NCI-H2171 (cell line): ENCODE measurements at places on chromosomes 3 and 15.

GRCh38 chr3:65339192-65339740 is 651.5 kb upstream of the ADAMTS9 start:
- no peak for DNase-seq

DNA sequence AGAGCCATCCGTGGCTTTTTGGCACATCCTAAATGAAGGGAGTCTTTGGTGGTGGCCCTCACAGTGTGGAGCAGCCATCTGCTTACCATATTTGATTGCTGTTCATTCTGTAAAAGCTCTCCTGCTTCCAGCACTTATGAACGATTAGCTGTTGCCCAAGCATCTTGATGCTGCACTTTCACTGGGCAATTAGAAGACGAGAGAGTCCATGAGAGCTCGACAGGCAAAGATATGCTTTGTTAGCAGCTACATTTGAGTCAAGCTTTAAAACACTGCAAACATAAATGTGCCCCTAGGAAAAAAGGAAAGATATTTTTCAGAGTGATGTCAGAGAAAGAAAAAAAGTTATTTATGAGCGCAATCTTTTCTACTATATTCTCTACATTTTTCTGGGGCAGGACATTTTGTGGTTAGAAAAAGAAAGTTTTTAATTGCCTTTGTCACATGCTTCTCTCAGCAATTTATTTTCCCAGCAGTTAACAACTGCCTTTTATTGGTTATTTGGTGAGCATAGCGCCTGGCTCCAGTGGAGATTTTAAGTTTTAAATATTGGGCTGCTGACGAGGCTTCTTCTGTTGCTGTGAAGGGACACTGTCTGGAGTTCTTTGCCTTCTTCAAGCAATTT is 468.4 kb downstream of the C3orf38 start:
- DNase-seq: no peak

GRCh38 chr15:87498560-87498959 is 758.0 kb downstream of the NTRK3 start:
- no peak for DNase-seq

GRCh38 chr3:5126586-5126985 is 4.5 kb downstream of the ARL8B start:
- DNase-seq: no peak

DNA sequence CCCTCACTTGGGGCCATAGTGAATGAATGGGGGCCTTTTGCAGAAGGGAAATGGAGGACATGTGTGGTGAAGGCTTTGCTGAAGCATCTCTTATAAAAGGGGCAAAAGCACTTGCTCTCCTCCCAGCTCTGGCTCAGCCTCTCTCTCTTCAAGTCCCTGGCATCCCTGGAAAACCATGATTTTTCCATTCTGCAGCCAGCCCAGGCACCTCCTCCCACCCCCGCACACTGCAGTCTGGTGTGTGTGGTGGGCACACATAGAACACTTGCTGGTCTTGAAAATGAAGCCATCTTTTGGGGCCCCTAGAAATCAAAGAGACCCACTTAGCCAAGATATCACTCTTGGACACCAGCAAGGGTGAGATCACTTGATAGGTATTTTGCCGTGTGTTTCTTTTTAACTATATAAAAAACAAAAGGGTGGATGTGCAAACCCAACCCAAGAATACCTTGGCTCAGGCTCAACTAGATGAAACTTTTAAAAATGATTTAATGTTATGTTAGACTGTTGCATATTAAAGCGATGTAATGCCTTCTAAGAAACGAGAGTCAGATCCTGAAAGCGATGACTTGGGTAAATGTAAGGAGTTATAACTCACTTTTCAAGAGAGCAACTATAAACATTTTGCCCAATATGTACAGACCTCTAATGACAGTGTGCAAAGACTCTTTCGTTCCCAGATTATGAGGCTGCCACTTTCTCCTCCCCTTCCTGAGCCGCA is 16.4 kb upstream of the ALDH1A3 start:
- DNase-seq: no peak

- DNase-seq: no peak
These were observed 103.4 kb downstream of the WNT7A start for GRCh38 chr3:13776253-13777050.

DNA sequence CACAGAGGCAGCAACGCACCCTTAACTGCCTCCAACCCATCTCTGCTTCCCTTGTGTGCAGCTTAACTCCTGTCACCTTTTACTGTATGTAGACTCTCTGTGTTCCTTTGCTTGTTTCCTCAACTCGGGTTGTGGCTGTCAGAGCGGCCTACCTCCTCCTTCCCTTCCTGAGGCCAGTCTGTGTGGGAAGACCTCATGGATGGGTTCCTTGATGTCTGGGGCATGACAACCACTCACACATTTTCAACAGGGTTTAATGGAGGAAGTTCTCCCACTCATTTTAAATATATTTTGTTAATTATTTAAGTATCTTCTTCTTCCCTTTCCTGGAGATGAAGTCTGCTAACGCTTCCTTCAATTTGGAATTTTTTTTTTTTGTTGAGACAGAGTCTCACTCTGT is 1.8 kb upstream of the CSPG5 start:
- no peak for DNase-seq

DNA sequence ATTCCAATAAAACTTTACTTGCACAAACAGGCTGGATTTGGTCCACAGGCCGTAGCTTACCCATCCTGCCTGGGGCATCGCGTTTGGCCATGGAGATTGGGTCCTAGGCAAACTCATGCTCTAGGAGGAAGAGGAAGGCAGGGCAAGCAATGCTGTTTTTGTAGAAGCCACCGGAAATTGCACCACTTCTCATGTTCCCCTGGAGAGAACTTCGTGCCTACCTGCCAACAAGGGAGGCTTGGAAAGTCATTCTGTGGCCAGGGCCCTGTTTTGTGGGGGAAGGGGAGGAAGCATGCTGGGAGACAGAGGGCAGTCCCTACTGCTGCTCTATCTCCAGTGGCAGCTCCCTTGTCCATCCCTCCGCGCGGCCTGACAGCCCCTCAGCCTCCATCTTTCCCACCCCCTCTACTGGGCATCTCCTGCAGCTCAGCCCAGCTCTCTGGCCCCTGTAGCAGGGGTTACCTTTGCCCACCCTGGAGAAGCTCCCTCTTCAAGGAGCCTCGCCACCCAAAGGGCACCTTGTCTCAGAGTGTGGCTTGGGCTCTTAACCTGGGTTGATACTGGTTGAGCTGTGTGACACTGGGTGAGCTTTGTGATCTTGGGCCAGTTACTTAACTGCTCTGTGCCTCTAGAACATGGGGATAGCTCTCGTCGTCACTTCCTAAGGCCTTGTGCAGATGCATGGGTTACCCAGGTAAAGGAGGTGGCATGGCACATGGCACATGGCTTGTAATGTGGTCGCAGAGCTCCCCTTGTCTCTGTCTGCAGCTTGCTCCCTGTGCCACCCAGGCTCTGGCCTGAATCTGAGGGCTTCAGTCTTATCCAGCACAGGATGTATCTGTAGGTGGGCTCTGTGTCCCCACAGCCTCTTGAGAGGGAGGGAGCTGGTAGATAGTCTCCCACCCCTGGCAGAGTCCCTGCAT is 6.1 kb downstream of the ABTB1 start:
- no peak for DNase-seq

DNA sequence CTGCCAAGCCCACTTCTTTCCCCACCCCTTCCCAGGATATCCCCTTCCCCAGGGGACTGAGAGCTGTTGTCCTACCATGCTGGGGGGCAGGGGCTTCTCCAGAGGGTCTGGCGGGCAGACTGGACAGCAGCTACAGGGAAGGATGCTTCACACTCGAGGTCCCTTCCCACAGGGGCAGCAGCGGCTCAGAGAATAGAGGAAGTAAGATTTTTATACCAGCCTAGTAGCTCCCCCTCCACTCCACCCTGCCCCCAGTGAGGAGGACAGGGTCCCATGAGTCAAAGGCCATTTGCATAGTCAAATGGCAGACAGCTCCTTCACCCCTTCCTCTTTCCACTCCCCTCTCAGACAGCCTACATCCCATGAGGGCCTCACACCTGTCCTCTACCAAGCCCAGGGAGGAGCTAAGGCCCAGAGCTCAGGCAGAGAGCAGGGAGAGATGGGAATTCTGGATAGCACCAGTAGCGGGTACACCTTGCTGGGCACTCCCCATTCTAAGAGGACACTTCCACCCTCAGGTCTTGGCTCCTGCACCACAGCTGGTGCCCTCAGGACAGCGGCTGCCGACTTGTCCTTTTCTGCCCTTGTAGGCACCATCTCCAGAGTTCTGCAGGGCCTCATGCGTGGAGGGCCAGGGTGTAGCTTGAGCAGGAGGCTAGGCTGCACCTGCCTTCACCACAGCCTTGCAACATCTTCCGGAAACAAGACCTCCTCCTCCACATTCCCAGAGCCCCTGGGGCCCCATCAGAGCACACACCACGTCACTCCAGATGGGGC is at the start of gene TLR9:
Gene TLR9 (minus strand): TSS at position 194 of the 777 bp plus-strand sequence. CDS start 116 bp downstream, at position 78.
- peak; percentile 2 for DNase-seq

DNA sequence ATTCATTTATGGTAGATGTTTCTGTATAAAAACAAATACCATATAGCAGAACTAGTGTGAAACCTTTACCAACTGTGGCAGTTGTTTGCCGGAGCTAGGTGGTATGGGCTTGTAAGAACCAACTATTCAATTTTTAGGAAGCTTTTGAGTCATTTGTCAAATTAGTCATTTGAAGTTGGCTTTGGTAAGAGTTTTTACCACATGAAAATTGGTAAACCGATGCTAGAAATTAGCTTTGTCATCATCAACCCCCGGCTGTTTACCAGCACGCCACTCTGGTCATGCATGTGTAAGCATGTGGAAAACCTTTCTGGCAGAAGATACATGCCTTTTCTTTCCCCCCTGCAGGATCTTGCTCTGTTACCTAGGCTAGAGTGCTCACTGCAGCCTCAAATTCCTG is 63.3 kb downstream of the IL1RAP start:
- DNase-seq: no peak

DNA sequence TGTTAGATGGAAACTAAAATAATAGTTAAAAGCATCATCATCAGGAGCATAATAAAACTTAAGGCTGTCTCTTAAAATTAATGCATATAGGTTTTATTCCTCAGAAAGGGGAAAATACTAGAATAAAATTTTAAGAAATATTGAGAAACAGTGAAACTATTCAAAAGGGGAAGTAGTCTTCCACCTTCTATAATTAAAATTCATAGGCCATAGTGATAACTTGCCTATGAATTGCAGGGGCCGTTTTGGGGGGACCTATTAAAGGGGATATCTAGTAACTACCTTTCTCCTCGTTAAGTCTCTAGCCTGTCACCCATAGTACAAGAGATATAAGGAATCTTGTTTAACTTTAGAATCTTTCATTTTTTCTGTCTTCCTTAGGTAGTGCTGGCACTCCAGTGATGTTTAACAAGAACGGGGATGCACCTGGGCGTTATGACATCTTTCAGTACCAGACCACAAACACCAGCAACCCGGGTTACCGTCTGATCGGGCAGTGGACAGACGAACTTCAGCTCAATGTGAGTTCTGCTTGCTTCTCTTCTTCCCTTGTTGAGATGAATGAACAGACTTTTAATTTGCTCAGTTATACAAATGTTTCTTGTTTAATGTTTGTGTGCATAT is 600.4 kb downstream of the GRM7 start:
- DNase-seq: no peak

DNA sequence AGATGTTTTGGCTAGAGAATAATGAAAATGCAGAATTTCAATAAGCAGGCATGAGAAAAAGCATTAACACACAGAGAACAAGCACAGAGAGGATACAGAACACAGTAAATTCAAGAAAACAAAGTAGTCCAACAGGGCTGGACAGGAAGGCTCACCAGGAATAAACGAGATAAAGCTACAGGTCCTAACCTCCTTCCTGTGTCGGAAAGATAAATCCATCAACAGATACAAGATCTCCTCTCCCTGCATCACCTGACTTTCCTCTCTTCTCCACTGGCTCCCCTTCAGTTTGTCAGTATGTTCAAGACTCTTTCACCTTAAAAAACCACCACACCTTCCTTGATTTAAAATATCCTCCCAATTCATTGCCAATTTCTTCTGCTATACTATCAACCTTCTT is 11.4 kb downstream of the CPEB1 start:
- no peak for DNase-seq

DNA sequence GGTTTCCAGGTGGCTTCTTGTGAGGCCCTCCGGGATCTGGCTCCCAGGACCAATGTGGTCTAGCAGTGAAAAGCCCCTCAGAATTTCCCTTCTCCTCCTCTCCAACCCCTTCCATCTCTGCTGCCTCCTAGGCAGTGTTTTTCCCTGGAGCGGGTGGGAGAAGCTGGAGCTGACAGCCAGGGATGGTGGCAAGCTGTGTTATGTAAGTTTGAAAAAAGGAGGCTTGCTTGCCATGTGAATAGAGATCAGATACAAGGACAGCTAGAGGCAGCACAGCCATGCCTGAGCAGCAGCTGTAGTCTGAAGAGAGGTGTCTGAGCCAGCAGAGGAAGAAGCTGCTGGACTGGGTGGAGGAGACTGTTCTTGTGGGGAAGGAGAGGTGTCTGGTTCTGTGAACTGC is 20.6 kb downstream of the SNAPC5 start:
- DNase-seq: no peak

- DNase-seq: no peak
These were observed 118.7 kb downstream of the THRB start for GRCh38 chr3:24375947-24376384.

- no peak for DNase-seq
These were observed 200.0 kb downstream of the ZNF385D start for GRCh38 chr3:21551019-21551418.

DNA sequence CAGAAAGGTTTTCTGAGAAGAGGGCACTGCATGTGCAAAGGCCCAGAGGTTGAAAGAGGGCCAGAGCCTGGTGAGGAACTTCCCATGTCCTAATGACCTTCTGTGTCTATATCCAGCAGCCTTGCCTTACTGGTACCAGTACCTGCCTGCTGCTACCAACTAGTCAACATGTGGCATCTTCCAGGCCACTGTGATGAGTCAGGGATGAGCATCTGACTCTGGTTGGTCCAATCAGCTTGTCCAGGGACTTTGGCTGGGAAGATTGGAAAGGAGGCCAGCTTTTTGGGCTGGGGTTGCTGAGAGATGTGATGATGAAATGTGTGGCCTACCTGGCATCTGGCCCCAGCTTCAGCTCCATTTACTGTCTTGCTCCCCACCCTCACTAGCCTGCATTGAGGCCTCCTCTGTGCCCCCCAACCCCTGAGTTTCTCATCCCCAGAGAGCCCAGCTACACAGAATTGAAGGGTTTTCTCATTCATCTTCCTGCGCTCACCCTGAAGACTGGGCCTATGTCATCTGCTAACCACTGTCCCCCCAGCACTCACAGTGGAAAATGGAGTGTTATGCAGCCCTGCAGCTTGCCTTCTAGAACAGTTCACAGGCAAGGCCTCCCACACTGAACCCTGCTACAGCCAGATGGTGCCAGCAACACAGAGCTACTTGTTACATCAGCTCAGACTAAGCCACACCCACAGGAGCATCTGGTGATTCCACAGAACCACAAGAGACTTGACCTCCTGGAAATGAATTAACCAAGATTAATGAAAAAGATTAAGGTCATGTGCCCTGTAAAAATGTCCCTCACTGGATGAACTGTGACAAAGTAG is 1.3 kb upstream of the TWF2 start:
- peak; percentile 66 for DNase-seq

- DNase-seq: no peak
These were observed 55.5 kb upstream of the MELTF start for GRCh38 chr3:197085137-197085536.
